Stimulated activated CD8-positive, alpha-beta memory T cell treated with anti-CD3 and anti-CD28 coated beads, Interleukin-15, amount 100 ng/mL, for 24 hours (primary cell): ENCODE measurements at places on chromosomes 13 and 19.

- DNase-seq: peak; percentile 46
Measured at GRCh38 chr19:39052243-39052746, 19.9 kb upstream of the FBXO27 start.

DNA sequence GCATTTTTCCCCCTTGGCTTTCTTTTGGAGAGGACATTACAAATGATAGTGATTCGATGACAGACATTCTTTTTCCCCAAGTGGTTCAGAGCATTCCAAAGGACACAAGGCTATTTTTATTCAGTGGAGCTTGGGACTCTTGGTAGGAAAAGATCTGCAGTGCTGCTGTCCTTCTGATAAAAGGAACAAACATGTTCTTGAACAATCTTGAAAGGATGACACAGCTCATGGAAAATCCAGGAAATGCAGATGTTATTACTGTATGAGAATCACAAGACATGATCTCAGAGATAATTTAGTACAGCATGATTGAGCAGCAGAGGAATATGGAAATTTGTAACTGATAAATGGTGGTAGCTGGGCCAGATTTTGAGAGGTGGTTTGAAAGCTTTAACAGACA, 96.2 kb upstream of the RFC3 start:
- DNase-seq: no peak

GRCh38 chr13:67318860-67319259, 88.7 kb upstream of the PCDH9 start:
- no peak for DNase-seq

- DNase-seq: no peak
Measured at GRCh38 chr19:30062065-30062906, 120.2 kb downstream of the URI1 start.

DNA sequence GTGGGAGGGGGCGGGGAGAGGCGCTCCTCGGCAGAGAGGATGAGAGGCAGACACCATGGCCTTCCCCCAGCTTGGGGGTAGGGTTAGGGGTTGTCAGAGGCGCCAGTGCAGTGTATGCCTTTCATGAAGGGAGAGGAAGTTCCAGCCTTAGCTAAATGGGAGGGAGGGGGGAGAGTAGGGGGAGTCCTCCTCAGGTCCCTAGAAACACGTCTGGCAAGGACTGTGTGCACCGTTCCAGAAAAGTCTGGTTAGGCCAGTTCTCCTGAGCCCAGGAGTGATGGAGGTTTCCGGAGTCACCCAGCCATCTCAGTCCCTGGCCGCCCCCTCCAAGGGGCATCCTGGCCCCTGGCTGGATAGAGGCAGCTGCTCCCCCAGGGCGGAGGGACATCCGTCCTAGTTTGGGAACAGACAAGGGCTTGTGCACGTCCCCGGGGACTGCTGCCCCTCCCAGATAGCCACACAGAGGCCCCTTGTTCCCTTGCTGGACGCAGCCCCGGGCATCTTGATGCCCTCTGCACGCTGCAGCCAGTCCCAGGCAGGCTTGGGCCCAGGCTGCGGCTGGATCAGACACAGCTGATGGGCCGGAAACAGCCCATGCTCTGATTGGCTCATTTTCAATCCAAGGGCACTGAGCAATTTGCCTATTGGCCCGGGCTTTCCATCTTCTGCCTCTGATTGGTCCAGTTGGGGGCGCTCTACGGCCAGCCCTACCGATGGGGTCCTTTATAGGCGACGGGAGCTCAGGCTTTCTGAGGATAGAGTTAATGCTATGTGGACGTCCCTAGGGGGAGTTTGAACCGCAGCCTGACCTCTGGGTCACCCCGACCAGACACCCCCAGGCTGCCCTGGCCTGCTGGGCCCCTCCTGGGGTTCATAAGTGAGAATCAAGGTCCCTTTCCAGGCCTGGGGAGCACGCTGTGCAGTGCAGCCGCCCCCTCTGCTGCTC, 3.8 kb downstream of the S1PR2 start:
- no peak for DNase-seq

DNA sequence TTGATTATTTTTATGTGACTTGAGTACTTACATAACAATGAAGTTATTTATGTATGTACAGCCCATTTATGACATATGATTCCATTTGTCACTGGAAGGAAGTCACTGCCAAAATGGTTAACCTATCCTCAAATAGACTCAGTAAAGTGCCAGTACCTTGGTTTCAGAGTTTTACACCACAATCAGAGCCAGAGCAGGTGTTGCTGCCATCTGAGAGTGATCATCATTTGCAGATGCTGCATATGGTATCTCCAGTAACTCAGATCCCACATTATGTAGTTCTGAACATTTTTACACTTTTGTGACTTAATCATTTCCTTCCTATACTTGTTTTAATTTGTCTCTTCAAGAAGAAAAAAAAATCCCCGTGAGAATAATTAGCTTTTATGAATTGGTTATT, 313.3 kb downstream of the HS6ST3 start:
- DNase-seq: no peak

GRCh38 chr19:11339254-11340098, at the start of gene RAB3D:
TSS of gene RAB3D (minus strand) at chr19:11339657. CDS start at chr19:11337399, 2,258 bp downstream.
- DNase-seq: peak; percentile 51

DNA sequence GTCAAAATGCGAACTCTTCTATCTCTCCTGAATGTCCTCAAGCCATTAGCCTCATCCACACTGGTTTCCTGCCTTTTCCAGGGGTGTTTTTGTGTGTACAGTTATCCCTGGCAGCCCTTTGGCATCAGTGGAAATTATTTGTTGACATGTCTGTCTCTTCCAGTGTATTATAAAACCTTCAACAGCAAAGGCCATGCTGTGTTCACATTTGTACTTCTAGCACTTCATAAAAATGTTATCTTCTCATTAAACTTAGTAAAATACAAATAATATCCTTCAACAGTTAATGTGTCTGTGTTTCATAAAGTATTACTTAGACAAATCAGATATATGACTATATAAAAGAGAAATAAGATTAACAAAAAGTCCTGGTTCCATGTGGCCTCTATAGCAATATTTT, 359.5 kb upstream of the ARGLU1 start:
- DNase-seq: no peak
